Panc1 (cell line): ENCODE measurements at places on chromosomes 7 and 10.

- H3K27ac ChIP-seq: no peak overlapping the region
- DNase-seq: no peak
- H3K4me1 ChIP-seq: 0 out of 2 replicates have a peak, but pooled peaks cover 3% of the 10 kb centered on the region
- H3K4me3 ChIP-seq: peak overlapping the region; percentile 69
- no peaks in the 10 kb centered on the region for H3K27me3 ChIP-seq
- H3K36me3 ChIP-seq: no peaks in the 10 kb centered on the region
Measured at GRCh38 chr10:110226926-110227641, 19.7 kb downstream of the MXI1 start.

- no peak overlapping the region for H3K4me3 ChIP-seq
- no peaks in the 10 kb centered on the region for H3K27me3 ChIP-seq
- H3K36me3 ChIP-seq: peaks cover 4% of the 10 kb centered on the region; the same call in 1 of the 2 replicates
- no peak for DNase-seq
Measured at GRCh38 chr7:32935558-32935957, 21.7 kb upstream of the FKBP9 start.

DNA sequence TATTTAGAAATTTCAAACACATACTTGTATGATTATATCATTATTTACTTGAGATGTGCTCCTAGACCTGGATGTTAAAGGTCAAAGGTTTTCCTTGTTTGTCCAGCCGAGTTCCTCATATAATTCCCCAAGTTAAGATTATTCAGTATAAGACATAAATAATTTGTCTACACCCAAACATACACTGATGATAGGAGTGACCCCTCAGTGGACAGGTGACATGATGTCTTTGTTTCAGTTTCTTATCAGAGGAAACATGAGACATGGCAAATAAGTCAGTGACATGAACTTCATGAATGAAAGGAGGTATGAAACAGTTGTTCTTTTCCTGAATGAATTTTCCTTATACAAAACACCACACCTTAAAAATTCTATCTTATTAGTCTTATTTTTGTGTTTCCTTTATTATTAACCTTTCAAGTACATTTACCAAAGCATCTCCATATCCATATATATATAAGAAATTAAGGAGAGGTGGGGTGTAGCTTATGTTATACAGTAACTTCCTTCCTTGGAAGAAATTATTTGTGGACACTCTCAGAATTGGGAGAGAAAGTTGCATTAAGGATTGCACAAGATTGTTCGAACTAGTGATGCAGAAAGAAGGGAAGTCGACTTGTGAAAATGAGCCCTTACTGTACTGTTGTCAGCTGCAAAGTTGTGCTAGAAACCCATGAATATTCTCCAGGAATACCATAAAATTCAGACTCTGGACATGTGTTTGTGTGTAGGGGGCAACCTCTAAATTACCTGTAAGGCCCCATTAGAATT, 60.5 kb downstream of the POM121L12 start:
- no peaks in the 10 kb centered on the region for H3K4me1 ChIP-seq
- H3K36me3 ChIP-seq: no peaks in the 10 kb centered on the region
- no peaks in the 10 kb centered on the region for H3K27me3 ChIP-seq
- H3K27ac ChIP-seq: no peak overlapping the region

DNA sequence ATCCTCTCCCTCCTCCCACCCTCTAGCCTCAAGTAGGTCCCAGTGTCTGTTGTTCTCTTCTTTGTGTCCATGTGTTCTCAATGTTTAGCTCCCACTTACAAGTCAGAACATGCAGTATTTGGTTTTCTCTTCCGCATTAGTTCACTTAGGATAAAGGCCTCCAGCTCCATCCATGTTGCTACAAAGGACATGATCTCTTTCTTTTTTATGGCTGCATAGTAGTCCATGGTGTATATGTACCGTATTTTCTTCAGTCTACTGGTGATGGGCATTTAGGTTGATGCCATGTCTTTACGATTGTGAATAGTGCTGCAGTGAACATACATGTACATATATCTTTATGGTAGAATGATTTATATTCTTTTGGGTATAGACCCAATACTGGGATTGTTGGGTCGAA, 1.6 kb upstream of the GOT1 start:
- peak overlapping the region; percentile 94 for H3K27ac ChIP-seq
- H3K36me3 ChIP-seq: peaks cover 9% of the 10 kb centered on the region; the same call in 1 of the 2 replicates
- peak overlapping the region; percentile 98 for H3K4me3 ChIP-seq
- H3K4me1 ChIP-seq: peaks cover 17% of the 10 kb centered on the region

DNA sequence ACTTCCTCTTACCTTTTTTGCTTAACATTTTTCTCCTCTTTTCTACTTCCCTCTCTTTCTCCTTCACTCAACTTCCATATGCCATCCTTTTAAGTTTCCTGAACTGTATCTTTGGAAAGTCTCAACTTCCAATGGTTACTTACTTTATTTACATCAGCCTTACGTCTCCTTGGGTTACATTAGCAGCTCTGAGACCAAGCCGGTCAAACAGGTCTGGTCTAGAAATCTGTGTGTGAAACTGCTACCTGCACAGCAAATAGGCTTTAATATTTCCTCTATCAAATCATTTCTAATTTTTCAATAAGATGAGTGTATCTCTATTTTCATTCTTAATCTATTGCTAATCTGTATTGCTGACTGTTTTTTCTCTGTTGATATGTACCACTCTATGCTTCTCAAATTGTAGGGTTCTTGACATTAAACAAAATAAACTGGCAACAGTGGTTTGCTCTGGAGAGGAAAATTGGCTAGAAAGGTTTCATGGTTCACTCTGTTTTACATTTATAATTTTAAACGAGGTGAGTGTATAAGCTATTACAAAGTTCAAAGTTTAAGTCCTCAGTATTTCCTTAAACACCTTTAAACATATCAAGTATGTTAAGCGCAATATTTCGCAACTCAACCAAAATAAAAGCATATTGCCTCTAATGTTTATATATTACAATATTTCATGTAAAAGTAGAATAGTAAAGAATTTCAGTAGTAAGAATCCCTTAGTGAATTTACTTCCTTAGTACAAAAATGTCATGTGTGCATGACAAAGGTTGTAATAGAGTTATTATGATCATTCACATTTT, 3.6 kb upstream of the SEMA3C start:
- no peaks in the 10 kb centered on the region for H3K27me3 ChIP-seq
- peak overlapping the region; percentile 17; the same call in 1 of the 2 replicates for H3K4me3 ChIP-seq
- DNase-seq: no peak
- peak overlapping the region; percentile 100 for H3K27ac ChIP-seq
- H3K4me1 ChIP-seq: peaks cover 50% of the 10 kb centered on the region

- H3K36me3 ChIP-seq: no peaks in the 10 kb centered on the region
- H3K4me1 ChIP-seq: no peaks in the 10 kb centered on the region
- DNase-seq: no peak
- H3K27ac ChIP-seq: no peak overlapping the region
- no peak overlapping the region for H3K4me3 ChIP-seq
- no peaks in the 10 kb centered on the region for H3K27me3 ChIP-seq
Measured at GRCh38 chr7:83077328-83077727, 85.4 kb downstream of the PCLO start.

DNA sequence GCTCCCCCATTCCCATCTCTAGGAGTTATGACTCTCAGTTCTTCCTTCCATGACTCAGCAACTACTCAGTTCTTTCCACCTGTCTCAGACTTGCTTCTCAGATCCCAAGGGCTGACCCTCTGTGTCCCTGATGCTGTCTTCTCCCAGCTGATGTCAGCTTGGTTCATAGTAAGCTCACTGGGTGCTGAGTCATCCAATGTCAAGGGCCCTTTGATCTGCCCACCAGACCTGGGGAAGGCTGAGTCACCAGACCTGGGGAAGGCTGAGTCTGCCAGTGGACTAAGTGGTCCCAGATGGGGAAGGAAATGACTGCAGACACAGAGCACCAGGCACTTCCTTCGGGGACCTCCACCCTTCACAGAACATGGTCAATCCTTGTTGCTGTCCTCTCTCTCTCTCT, 76.1 kb upstream of the ZEB1 start:
- no peak overlapping the region for H3K4me3 ChIP-seq
- H3K27me3 ChIP-seq: no peaks in the 10 kb centered on the region
- peak; percentile 20 for DNase-seq
- H3K36me3 ChIP-seq: no peaks in the 10 kb centered on the region

- DNase-seq: no peak
- H3K36me3 ChIP-seq: no peaks in the 10 kb centered on the region
- H3K27ac ChIP-seq: no peak overlapping the region
- no peaks in the 10 kb centered on the region for H3K4me1 ChIP-seq
Measured at GRCh38 chr10:99555371-99555770, 22.6 kb downstream of the NKX2-3 start.

- no peak for DNase-seq
- H3K4me1 ChIP-seq: no peaks in the 10 kb centered on the region
- H3K27me3 ChIP-seq: no peaks in the 10 kb centered on the region
Measured at GRCh38 chr7:15650787-15651186, 35.7 kb downstream of the MEOX2 start.

DNA sequence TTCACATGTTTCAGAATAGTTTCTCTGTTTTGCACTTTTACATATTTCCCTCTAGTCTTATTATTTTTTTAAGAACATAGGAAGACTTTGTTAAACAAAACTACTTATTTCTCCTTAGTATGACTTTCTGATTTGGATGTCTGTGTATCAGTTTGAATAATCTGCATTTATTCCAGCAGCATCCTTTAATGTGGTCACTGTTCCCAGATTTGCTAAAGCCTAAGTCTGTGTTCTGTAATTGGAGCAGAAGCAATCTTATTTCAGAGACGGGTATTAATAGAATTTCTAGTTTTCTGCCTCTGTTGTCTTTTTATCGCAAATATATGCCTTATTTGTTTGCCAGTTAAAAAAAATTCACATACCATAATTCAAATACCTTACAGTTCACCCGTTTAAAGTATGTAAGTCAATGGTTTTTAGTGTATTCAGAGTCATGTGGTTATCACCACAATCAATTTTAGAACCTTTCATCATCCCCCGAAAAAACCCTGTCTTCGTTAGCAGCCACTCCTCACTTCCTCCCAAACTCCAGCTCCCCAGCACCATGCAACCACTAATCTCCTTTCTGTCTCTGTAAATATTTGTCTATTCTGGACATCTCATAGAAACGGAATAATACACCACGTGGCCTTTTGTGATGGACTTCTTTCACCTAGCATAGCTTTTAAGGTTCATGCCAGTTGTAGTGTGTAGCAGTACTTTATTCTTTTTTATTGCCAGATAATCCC, 58.7 kb downstream of the INPP5F start:
- no peak overlapping the region for H3K27ac ChIP-seq
- no peaks in the 10 kb centered on the region for H3K36me3 ChIP-seq
- no peak overlapping the region for H3K4me3 ChIP-seq
- no peaks in the 10 kb centered on the region for H3K4me1 ChIP-seq
- no peak for DNase-seq
- H3K27me3 ChIP-seq: no peaks in the 10 kb centered on the region

- H3K4me1 ChIP-seq: peaks cover 34% of the 10 kb centered on the region
- H3K4me3 ChIP-seq: peak overlapping the region; percentile 34
Measured at GRCh38 chr10:94103801-94104221, 110.1 kb downstream of the PLCE1 start.

GRCh38 chr7:45969940-45970339, 48.9 kb upstream of the IGFBP3 start:
- H3K36me3 ChIP-seq: no peaks in the 10 kb centered on the region
- DNase-seq: no peak
- H3K27me3 ChIP-seq: no peaks in the 10 kb centered on the region
- no peak overlapping the region for H3K4me3 ChIP-seq

GRCh38 chr10:17607603-17608332, 9.4 kb downstream of the HACD1 start:
- no peak overlapping the region for H3K4me3 ChIP-seq
- no peak for DNase-seq
- H3K27ac ChIP-seq: peak overlapping the region; percentile 46; the same call in 1 of the 2 replicates
- no peaks in the 10 kb centered on the region; the same call in 1 of the 2 replicates for H3K36me3 ChIP-seq
- no peaks in the 10 kb centered on the region for H3K27me3 ChIP-seq

DNA sequence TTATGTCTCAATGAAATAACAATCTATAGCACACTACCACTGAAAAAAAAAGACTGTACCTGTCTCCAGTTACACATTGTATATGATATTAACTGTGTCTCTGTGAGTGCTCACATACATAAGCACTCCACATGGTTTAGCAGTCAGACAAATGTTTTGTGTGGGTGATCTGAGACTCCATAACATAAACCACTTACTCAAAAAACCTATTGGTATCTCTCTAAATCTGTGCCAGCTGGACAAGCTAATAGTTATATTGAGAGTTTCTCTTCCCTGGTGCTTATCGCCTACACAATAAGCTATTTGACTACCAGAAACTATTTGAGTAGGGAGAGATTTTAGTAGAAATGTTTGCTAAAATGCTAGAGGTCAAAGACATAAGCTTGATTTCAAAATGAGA, 190.1 kb upstream of the AGR3 start:
- DNase-seq: no peak
- no peaks in the 10 kb centered on the region for H3K27me3 ChIP-seq
- H3K4me3 ChIP-seq: no peak overlapping the region
- H3K36me3 ChIP-seq: no peaks in the 10 kb centered on the region
- H3K4me1 ChIP-seq: no peaks in the 10 kb centered on the region
- no peak overlapping the region for H3K27ac ChIP-seq

- H3K4me3 ChIP-seq: no peak overlapping the region
- no peaks in the 10 kb centered on the region for H3K36me3 ChIP-seq
- peaks cover 19% of the 10 kb centered on the region for H3K27me3 ChIP-seq
- peaks cover 5% of the 10 kb centered on the region; the same call in 1 of the 2 replicates for H3K4me1 ChIP-seq
- no peak for DNase-seq
Measured at GRCh38 chr10:47303866-47304265, 3.9 kb downstream of the GDF10 start.

DNA sequence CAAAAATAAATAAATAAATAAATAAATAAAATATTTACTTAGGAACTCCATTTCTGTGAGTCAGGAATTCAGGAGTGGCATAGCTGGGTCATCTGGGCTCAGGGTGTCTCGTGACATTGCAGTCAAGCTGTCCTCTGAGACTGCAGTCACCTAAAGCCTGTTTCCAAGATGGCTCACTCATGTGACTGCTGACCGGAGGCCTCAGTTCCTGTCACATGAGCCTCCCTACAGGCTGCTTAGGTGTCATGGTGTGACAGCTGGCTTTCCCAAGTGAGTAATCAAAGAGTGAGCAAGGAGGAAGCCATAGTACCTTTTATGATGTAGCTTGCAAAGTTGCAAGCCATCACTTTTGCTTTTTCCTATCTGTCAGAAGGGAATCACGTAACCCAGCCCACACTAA, 128.6 kb upstream of the KCTD7 start:
- peak; percentile 97 for DNase-seq
- H3K27ac ChIP-seq: no peak overlapping the region
- H3K36me3 ChIP-seq: no peaks in the 10 kb centered on the region
- no peaks in the 10 kb centered on the region for H3K4me1 ChIP-seq

DNA sequence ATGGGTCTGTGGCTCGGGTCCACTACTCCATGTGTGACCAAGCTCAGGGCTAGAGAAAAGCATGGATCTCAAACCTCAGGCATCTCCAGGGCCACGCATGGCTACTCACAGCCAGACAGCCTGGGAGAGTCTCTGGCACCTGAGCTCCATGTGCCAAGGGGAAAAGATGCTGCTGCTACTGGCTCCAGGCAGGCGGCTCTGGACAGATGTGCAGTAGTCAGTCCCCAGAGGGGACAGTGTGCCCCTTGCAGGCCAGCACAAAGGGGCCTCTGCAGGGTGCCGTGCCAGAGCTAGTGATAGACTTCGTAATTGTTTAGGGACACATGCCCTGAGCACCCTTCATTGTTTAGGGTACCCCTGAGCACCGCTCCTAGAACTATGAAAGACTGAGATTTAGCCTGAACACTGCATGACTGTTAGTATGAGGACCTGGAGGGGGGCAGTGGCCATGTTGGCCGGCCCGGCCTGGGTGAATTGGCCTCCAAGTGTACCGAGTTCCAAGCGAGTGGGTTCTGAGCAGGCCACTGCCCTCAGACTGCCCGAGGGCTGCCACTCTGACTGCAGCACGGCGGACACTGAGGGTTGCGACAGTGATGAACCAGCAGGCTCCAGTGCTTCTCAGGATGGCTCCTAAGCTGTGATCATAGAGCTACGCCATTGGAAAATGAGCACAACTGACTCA, 80.7 kb downstream of the TCERG1L start:
- H3K4me3 ChIP-seq: no peak overlapping the region
- H3K4me1 ChIP-seq: no peaks in the 10 kb centered on the region
- peaks cover 16% of the 10 kb centered on the region; the same call in 1 of the 2 replicates for H3K27me3 ChIP-seq
- no peak overlapping the region for H3K27ac ChIP-seq
- DNase-seq: no peak
- H3K36me3 ChIP-seq: no peaks in the 10 kb centered on the region
